ENCODE measurements at places on chromosomes 16 and 17. TPM values are rescaled to one million over a fixed set of nuclear protein-coding genes. Genes with fewer than 3 reads are reported as not detected.

Gene SEC14L5
- 0.59 TPM for total RNA-seq

Gene TBC1D26
- not detected for total RNA-seq

Gene PARD6A
- 10.3 TPM for total RNA-seq

Gene REXO5
- 2.9 TPM for total RNA-seq

Gene KCNG4
- total RNA-seq = not detected

Gene TMC5
- 54.5 TPM for total RNA-seq

Gene KRTAP4-4
- total RNA-seq = not detected

DNA sequence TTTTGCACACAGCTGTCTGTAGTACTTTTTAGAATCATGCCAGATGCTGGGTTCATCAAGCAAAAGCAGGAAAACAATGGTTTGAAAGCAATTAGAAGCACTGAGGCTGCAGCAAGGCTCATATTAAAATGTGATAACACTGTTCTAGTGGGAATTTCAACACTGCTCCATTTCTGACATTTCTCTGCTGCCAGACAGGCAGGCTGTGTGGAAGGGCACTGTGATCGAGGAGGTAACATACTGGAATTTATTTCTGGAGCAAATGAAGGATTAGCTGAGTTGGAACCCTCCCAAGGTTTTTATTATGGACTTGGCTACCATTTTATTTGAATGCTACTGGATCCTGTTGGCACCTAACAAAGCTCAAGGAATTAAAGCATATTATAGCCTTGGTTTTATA, 66.9 kb downstream of the SKAP1 start:
- DNase-seq = no peak

DNA sequence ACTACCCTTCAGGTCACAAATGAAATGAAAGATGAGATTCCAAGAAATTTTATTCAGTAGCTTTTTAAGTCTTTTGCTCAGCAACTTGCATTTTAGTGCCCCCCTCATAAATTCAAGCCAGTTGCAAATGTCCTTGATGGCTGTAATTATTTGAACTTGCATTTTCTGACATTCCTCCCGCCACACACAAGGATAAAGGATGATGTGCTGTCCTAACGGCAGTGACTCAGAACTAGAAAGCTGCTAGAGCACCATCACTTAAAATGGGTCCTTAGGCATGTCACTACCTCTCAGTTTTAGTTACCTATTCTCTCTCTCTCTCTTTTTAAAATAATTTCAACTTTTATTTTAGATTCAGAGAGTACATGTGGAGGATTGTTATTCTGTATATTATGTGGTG, 306.7 kb downstream of the CNTNAP4 start:
- DNase-seq = no peak

GRCh38 chr16:82750068-82750467, 123.3 kb downstream of the CDH13 start:
- no peak for DNase-seq

DNA sequence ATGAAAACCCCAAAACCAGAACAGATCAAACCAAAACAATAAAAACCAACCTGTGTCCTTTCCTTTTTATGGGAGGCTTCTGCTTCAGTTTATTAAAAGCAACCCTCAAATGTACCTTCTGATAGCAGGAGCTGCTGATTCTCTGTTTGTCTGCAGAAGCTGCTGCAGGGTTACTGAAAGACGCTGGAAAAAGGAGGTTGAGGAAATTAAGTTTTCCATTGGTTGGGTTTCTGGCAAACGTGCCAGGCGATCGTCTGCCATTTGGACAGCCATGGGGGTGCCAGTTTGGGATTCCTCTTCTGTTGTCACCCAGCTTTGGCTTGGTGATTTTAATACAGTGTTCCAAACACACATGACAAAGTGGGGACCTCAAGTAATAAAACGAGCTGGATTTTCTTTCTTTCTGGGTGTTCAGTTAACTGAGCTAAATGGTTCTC, 185.4 kb upstream of the ZFHX3 start:
- no peak for DNase-seq

- no peak for DNase-seq
Measured at GRCh38 chr16:54142787-54143186, 143.8 kb downstream of the IRX3 start.

GRCh38 chr16:4086153-4086552, 30.1 kb downstream of the ADCY9 start:
- DNase-seq = no peak

DNA sequence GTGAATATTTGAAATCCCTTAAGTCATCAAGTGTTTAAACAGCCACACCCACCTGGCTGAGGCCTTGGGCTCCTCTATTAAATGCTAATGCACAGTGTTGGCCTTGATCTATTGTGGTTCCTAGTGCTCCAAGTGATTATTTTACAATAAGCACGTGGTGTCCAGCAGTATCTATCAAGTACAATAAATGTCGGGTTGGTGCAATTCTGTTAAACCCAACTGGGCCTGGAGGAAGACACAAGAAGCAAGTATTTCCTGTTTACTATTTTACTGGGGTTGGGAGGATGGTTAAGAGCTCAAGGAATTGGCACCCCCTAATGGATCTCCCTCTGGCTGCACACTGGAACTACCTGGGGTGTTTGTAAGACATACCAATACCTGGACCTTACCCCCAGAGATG, 72.1 kb upstream of the HNF1B start:
- no peak for DNase-seq

- no peak for DNase-seq
Measured at GRCh38 chr16:89143911-89144675, 27.5 kb upstream of the CDH15 start.

DNA sequence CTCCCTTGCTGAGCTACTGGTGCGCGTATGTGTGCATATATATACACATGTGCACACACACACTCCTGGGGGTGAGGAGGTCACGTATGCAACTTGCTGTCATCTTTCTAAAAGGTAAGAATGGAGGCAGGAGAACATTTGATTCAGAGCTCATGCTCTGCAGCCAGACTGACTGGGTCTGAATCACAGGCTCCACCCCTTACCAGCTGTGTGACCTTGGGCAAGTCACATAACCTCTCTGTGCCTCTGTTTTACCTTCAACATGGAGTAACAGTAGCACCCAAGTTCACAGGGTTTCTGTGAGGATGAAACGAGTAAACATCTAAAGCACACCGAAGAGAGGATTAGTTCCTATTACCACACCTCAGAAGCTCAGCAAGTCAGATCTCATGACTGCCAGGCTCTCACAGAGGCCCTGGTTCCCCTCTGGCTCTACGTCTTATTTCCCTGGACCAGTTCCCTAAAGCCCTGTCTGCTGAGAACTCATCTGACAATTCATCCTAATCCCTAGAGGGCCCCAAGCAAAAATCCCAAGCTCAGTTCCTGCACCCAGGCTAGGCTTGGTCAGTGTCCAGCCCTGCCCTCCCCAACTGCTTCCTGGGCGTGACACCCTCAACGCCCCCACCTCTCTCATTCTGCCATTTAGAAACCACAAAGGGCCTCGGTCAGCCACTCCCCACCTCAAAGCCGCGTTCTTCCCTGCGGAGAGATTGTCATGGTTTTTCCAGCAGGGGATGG, 28.7 kb downstream of the ABR start:
- no peak for DNase-seq

DNA sequence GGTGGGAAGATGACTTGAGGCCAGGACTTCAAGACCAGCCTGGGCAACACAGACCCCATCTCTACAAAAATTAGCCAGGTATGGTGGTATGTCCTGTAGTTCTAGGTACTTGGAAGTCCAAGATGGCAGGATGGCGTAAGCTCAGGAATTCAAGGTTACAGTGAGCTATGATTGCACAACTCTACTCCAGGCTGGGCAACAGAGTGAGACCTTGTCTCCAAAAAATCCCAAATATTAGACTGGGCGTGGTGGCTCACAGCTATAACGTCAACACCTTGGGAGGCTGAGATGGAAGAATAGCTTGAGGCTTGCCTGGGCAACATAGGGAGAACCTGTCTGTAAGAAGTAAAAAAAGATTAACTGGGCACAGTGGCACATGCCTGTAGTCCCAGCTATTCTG, 30.8 kb downstream of the SUZ12 start:
- no peak for DNase-seq

DNA sequence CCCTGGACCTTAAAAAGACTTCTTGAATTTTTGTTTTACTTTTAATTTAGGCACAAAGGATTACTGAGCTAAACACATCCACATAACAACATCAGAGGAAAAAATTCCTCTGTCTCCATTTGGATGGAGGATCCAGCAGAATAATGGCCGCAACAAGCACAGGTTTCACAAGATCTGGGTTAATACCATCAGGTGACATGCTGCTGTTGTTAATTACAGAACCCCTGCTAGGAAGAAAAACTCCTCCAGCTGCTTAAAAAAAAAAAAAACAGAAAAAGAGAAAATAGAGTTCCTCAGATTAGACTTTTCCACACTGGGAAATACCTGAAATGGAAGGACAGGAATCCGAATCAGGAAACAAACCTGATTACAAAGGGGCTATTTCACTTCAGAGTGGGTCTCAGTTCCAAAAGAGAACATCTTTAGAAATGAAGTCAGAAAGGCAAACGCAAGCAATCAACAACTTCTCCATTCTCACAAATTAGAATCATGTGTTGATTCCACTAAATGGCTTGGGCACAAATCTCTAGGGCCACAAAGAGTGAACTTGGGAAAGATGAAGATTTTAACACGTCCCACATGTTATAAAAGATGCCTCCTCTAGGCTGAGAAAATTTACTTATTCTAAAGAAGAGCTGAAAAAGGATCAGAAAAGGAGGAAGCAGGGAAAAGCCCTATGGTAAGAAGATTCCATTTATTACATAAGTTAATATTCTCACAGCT, 44.0 kb downstream of the SPOP start:
- no peak for DNase-seq

DNA sequence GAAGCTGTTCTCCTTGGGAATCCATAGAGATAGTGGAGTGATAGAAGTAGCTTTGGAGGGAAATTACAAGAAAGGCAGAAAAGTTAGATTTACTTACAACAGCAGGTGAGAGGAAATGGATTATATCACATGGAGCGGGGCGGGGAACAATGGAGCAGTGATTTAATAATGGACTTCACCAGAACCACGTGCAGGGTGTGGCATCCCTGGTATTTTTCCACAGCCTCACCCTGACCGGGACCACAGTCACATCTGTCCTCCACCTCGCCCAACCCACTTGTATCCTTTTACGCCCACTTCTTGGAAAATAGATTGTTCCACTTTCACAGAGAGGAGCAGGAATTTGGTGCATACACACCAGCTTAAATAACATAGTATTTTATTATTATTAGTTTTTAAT, 15.9 kb upstream of the CYB5B start:
- peak; percentile 86 for DNase-seq

- peak; percentile 42 for DNase-seq
Measured at GRCh38 chr16:2087748-2088631, 40.2 kb downstream of the TSC2 start.

GRCh38 chr17:58920773-58921172, 165.1 kb downstream of the PPM1E start:
- no peak for DNase-seq

- no peak for DNase-seq
Measured at GRCh38 chr16:84883301-84883700, 63.5 kb downstream of the CRISPLD2 start.

GRCh38 chr16:70652322-70652721, 6.0 kb downstream of the IL34 start:
- DNase-seq = no peak

All from colonic mucosa (tissue), 4 donors.